ENCODE measurements at places on chromosomes 1 and 21.

DNA sequence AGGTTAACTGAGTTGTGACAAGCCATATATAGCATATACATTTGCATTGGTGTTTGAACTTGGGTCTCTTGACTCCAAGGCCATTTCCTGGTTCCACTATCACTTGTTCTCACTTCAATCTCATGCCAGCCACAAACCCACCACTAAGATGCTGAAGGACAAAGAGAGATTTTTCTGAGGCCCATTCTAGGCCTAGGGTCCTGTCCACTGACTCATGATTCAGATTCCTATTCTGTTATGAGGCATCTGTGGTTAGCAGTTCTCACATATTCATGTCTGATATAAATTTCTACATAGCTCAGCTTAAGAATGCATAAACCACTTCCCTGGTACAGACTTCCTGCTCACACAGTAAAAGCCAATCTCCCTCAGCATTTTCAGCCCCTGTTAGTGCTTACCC lies 326.1 kb upstream of the BEND5 start:
- DNase-seq, result no peak

DNA sequence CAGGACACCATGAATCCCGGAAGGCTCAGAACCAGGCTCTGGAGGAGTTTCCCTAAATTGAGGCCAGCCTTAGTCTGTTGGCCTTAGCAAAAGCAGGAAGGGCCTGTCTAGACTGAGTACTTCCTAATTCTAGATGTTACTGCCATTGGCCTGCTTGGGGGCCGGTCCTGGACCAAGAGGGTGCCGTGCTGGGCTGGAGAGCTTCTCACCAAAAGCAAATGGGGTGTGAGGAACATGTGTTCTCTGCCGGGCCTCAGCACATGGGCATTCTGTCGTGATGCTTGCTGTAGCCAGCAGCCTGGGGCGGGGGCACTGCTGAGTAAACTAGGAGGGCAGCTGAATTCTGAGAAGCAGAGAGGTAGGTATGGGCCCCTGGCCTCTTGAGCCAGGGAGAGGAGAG lies 35.7 kb upstream of the MAN1C1 start:
- DNase-seq, result no peak

DNA sequence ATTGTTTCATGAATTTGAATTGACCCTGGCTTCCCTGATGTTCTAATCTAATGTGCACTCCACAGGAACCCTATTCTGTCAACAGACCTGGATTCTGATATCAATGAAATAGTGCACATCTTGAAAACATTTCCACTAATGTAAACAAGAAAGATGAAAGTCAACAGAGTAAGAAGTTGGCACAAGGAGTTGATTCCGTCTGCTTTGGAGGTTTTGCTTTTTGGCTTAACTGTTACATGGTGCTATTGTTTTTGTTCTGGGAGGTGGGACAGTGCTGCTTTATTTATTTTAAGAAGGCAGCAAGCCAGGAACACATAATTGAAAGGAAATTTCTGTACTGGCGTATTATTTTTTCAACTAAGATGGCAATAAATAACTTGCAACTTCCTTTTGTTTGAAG lies 73.3 kb downstream of the LEPR start:
- DNase-seq, result no peak

DNA sequence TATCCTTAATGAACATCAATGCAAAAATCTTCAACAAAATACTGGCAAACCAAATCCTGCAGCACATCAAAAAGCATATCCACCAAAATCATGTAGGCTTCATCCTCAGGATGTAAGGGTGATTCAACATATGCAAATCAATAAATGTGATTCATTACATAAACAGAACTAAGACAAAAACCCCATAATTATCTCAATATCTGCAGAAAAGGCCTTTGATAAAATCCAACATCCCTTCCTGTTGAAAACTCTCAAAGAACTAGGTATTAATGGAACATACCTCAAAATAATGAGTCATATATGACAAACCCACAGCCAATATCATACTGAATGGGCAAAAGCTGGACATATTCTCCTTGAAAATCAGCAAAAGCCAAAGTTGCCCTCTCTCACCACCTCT lies 54.6 kb upstream of the DEPDC1 start:
- DNase-seq, result no peak

DNA sequence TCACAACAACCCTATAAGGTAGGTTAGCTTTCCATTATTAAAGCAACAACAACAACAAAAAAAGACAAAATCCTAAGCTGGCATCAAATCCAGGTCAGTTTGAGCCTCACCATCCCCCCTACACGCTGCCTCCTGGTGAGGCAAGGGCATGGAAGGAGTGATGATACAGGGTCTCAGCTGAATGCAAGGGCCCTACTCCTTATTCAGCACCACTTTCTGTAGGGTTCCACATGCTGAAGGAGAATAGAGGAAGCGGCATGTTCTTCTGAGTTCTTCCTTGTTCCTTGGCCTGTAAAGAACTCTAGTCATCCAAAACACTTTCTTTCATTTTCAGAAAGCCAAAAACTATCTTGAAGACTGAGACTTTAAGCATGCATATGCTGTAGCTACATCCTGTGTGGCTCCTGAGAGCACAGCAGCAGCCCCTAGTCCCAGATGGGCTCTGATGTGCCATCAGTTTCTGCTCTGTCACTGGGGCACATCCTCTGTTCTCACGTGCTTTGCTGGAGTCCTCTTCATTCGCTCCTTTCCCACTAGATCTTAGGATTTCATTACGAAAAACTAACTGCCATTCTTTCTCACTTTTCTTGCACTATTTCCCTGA lies 6.2 kb downstream of the ILDR2 start:
- no peak for DNase-seq

DNA sequence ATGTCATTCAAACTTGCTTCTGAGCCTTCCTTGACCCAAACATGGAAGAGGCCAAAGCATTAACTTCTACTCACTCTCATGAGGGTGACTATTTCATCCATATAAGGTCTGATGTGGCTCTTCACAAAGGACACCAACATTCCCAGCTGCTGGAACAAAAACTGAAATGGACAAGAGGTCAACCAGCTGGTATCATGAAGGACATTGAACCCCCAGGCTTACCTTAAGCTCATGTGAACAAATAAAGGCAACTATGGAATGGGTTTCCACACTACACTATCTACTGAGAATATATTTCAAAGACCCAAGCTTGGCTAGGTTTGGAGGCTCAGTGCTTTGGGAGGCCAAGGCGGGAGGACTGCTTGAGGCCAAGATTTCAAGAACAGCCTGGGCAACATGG lies 26.9 kb downstream of the ANGPTL7 start:
- no peak for DNase-seq

DNA sequence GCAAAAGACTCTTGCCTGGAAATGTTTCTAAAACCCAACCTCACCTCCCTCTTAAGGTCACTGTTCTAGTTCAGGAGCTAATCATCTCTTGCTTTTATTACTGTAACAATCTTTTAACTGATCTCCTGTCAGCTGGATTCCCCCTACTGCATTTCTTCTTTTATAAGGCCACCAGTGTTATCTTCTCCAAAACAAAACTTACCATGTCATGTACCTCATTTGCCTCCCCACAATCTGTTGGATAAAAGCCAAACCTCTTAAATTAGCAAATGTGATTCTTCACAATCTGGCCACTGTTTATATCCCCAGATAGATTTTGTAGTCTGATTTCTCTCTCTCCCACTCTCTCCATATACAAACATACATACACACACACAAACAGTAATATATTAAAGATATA lies 143.3 kb downstream of the DENND1B start:
- DNase-seq, result no peak

Data from heart right ventricle (tissue), 16 donors.